ENCODE measurements at places on chromosomes 1 and 21.

- no peak for DNase-seq
Measured at GRCh38 chr1:8097077-8097799, 71.1 kb upstream of the ERRFI1 start.

DNA sequence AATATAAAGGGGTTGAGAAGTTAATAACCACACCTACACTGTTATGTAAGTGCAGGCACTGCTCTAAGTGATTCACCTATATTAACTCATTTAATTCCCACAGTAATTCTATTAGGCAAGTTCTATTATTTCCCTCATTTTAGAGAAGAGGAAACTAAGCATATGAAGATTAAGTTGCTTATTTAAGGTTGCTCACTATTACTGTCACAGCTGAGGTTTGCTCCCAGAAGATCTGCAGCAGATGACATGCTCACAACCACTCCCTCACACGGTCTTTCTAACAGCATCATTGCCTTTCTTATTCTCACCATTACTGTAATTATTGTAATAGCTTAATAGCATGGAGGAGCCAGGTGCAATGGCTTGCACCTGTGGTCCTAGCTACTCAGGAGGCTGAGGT, 196.4 kb upstream of the GREM2 start:
- no peak for DNase-seq

DNA sequence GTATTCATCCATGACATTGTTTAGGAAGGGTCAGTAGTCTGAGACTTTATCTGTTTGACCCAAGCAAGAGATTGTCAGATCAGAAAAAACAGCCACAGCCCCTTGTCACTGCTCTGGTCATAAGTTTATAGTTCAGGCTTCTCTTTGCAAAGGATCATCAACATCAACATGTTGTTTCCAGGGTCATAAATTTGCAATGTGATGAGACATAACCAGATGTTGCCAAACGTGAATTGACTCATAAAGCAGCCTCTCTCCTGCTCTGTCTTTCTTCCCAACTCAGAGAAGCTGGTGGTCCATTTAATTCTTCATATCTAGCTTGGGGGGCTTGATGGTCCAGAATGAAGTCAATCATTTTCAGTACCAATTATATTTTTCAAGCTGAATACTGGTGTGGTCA, 507.2 kb upstream of the PBX1 start:
- DNase-seq = no peak

DNA sequence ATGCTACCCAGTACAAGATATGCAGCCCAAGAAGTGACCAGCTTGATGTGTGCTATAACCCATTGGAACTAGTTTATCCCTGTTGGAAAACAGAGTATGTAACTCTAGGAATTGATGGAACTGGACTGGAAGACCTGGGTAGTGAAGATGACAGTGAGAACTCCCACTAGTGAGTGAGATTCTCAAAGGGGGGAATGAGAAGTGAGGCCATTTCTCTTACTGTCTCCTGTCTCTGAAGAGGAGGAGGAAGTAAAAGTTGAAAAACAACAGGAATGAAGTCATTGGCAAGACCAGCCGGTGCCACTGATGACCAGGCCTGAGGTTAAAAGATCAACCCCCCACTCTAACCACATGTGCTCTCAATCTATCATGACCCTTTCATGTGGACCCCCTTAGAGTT, 20.9 kb downstream of the PLA2G2F start:
- DNase-seq = no peak

DNA sequence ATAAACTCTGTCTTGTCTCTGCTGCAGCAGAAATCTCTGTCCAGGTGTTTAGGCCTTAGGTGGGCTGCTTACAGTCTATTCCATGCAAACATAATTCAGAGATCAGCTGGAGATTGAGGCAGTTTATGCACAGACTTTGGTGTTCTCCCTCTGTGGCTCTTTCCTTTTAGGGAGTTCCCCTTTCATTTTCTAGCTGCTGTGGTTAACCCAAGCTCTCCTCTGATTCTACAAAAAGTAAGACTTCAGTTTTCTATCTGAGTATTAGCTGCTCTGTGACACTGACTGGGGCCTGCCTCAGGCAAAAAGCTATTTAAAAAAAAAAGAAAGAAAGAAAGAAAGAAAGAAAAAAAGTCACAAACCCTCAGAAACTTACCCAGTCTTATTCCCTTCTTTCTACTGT, 211.1 kb downstream of the CAMTA1 start:
- no peak for DNase-seq

- no peak for DNase-seq
Measured at GRCh38 chr1:74596717-74597116, 76.9 kb downstream of the ERICH3 start.

- DNase-seq = no peak
Measured at GRCh38 chr1:14842361-14842760, 243.9 kb downstream of the KAZN start.

DNA sequence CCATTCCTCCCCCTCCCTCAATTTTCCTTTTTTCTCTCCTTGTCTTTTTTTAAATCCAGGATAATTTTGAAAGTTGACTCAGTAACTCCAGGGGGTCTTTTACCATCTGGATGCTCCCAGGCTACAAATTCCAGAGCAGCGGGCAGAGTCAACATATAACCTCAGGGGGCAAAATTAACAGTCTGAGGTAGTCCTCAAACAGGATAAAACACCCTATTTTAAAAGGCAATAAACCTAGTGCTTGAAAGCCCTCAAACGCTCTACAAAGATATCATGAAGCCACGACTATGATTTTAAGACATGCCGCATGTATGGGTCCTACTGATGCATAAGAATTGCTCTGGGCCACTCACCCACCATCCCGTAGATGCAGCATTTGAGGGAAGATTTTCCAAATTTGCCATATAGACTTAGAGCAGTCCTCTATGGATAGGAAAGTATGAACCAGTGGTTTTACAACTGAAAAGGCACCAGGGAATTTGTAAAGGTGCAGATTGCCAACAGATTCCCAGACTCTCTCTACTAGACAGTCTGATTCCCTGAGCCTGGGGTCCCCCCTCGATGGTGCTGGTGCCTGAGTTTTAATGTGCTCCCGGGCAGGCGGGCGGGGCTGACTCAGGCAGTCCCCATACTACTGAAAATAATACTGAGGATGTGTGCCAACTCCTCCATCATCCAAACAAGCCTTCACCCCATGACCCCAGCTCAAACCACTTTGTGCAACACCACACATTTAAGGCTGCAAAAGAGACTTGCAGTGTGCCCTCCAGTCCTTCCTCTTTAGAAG, 37.2 kb downstream of the PTPN14 start:
- no peak for DNase-seq

- no peak for DNase-seq
Measured at GRCh38 chr1:236472850-236473788, 50.7 kb upstream of the LGALS8 start.
